ENCODE measurements at places on chromosomes 7 and 10. TPM values are rescaled to one million over a fixed set of nuclear protein-coding genes. Genes with fewer than 3 reads are reported as not detected.
A peak's percentile ranks its signal among the peaks of the same experiment; 100 is the strongest.

DNA sequence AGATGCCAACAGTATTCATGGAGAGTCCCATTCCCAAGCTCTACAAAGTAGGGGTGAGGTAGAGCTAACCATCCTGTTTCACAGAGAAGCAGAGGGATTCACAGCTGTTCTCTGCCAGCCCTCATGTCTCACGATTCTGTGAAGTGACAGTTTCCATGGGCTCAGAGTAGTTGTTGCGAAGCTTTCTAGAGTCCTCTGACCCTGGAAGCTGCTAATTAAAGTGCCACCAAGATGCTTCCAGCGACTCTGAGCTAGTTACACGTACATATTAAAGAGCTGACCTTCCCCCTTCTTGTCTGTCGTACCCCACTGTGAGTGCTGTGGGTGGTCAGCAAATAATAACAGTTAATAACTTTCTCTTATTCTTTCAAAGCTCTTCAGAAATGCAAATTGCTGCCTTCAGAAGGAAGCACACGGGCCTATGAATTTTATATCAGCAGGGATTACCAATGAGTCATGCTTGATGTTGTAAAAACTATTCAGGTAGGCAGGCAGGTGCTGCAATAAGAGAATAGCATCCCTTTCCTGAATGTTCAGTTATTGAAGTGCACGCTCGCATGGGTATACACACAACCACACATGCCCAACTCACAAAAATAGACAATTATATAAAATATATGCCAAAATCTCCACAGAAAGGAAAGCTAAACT lies 34.1 kb downstream of the DNAJB9 start:
- DNase-seq, result no peak

The ASAH2B gene
- total RNA-seq, result 4.8 TPM

DNA sequence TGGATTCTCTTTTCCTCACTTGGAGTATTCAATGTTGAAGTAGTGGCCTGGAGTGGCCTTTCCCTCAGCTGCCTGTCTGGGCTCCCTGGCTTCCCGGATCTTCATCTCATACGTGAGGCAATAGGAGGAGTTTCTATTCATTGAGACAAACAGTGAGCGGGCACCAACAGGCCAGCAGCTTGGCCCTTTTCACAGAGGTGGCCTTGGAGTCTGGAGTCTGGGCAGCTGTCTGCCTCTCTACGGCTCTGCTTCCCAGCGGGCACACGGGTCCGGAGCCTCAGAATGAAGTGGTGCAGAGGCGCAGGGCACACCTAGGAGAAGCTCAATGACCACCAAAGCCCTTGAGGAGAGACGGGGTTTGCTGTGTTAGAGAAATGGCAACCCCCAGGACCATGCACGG lies 169.4 kb downstream of the CCDC3 start:
- DNase-seq, result no peak

DNA sequence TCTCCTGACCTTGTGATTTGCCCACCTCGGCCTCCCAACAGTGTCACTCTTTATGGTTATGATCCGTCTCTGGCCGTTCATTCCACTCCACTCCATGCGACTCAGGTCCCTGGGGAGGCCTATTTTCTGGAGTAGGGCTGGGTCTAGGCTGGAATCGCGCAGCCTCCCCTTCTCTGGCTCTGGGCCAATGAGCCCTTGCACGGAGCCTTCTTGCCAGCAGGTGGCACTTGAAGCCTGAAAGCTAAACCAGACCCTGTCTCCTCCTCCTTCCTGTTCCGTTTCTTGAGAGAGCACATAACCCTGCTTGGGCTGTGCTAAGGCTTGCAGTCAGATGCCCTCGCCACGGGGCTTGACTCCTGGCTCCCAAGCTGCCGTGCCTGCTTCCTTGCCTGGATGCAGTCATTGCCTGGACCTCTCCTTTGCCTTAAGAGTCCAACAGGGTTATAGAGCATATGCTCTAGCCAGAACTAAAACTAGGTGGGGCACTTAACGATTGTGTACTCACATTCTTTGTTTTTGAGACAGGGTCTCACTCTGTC lies 9.6 kb upstream of the DNAJB12 start:
- DNase-seq, result peak; percentile 86

DNA sequence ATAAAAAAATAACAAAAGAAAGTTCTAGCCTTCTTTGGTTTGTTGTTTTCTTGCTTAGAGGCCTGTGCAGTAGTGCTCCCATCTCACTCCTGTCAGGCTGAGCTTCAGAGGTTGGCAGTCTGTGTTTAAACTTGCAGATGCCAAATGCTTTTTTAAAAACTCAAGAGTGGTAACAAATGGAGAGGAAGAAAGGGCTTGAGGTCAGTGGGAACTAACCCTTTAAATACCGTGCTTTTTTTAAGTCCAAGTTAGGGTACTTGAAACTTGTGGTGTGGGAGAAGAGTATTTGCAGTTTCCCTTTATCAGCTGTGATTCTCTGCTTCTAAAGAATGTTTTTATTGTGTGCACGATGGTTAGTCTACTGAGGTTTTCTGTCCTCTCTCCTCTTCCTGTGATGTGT lies 29.4 kb downstream of the ZRANB1 start:
- no peak for DNase-seq

The VPS37D gene
- 13.5 TPM for total RNA-seq
